BJ (cell line): ENCODE measurements at places on chromosomes 6 and 20. TPM values are rescaled to one million over a fixed set of nuclear protein-coding genes. Genes with fewer than 3 reads are reported as not detected.

Gene TFAP2A
- polyA plus RNA-seq = 12.6 and 14.0 TPM in 2 replicates

DNA sequence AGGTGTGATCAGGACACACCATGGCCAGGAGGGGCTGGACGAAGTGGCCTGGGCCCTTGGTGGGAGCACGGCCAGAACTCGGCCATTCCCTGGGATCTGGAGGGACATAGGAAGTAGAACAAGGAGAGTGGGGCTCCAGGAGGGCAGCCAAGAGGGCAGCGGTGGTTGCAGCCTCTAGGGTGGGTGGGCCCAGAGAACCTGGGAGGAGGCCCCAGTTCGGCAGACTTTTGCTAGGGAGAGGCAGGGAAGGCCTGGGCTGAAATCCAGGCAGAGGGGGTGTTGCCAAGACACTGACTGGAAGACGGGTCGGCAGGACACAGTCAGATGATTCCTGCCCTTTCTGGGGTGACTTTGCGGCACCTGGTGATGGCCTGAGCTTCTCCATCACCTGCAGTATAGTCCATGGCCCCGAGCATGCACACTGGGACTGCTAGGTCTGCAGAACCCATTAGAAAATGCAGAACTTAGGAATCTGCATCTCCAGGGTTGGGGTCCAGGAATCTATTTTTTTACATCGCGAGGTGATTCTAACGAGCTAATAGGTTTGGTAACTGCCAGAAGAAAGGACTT is 224.8 kb downstream of the SYNDIG1 start:
- DNase-seq = no peak

DNA sequence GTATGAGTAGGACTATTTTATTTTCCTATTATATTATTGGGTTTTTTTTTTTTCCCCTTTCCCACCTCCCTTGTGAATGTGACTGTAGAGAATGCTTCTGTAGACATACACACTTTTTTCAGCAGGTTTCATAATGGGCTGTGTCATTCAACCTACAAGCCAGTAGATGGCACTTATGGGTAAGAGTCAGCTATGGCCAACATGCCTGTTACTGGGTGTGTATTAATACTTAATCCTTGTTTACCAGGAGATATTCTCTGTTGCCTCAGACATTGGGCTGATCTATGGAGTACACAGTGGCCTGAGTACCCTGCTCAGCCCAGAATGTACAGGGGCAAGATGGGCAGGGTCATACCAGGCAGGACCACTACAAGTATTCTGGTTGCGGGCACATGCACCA is 382.5 kb downstream of the EPHA7 start:
- no peak for DNase-seq

- no peak for DNase-seq
Observed at GRCh38 chr20:32004963-32005362, 5.3 kb upstream of the CCM2L start.

Gene GSTA3
- not detected in 2 replicates for polyA plus RNA-seq

Gene HUS1B
- polyA plus RNA-seq = 0.10 and 0.12 TPM in 2 replicates

DNA sequence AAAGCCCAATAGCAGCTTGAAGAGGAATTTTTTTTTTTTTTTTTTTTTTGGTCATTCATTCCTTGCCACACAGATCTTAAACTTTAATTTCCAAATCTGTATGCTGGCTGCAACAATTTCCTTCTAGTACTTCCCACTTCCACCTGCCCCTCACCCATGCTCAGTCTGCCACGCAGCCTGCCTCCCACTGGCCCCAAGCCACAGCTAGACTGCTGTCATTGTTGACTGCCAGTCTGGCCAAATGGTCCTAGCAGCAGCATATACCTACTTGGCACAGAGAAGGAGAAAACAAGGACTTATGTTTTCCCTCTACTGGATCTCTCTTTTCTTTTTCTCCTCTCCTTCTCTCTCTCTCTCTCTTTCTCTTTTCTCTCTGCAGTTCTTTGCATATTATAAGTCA is 118.3 kb upstream of the HEY2 start:
- no peak for DNase-seq

Gene ESR1
- not detected in 2 replicates for polyA plus RNA-seq

- DNase-seq = no peak
Observed at GRCh38 chr6:2943564-2943955, 27.8 kb downstream of the SERPINB6 start.

GRCh38 chr6:168746643-168747042 is 305.7 kb downstream of the SMOC2 start:
- no peak for DNase-seq

Gene TMEM244
- polyA plus RNA-seq = not detected in 2 replicates
